ENCODE measurements at places on chromosomes 2 and 18. TPM values are rescaled to one million over a fixed set of nuclear protein-coding genes. Genes with fewer than 3 reads are reported as not detected.

GRCh38 chr2:52794581-52794980, 973.0 kb upstream of the CHAC2 start:
- ATAC-seq: no peak

- ATAC-seq: no peak
Measured at GRCh38 chr18:10252952-10253705, 201.3 kb upstream of the APCDD1 start.

GRCh38 chr2:205714058-205714776, 31.9 kb downstream of the NRP2 start:
- no peak for ATAC-seq

DNA sequence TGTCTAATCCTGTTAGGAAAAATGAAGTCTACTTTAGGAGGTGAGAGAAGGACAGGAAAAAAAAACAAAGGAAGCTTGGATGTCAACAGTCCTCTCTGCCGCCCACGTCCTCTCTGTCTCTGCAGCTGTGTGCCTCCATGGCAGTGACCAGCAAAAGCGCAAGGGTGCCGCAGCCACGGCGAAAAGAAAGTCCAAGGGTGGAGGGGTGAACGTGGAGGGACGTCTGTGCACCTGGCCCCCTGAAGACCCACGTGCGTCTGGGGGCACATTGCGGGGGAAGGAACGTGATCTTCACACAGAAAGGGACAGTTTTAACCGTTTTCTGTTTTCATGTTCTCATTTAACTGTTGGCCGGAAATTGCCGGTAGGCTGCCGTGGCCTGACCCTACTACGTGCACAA, 152.7 kb downstream of the MBP start:
- ATAC-seq: no peak

- no peak for ATAC-seq
Measured at GRCh38 chr2:125424266-125424785, 1231.6 kb upstream of the GYPC start.

- ATAC-seq: peak; percentile 19
Measured at GRCh38 chr18:74493689-74494088, 2.5 kb upstream of the CNDP2 start.

DNA sequence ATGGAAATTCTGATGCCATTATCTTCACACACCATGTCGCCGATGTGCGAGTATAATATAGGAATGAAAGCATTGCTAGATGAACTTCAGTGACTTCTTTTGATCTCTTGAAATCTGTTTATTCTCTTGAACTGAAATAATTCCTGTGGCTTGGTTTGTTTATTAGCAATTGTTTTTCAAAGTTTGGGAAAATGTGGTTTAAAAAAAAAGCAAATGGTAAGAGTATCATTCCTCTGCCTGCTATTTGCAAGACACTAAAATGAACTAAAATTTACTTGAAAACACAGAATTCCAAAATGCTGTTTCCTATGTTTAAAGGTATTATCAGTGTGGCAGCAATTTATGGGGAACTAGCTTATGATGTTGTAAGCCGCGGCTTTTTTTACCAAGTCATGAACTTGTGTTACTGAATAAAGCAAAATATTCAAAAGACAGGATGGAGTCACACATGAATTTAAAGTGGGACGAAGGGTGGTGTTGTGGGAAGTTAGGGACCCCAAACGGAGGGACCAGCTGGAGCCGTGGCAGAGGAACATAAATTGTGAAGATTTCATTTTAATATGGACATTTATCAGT, 96.4 kb downstream of the COLEC12 start:
- no peak for ATAC-seq

GRCh38 chr2:102186791-102187495, at the start of gene IL1RL2:
Gene IL1RL2, plus strand, starts transcription at chr2:102187023. Its CDS starts 845 bp downstream, at chr2:102187868.
- peak; percentile 94 for ATAC-seq

GRCh38 chr2:11234309-11234708, 79.0 kb downstream of the SLC66A3 start:
- ATAC-seq: no peak

GRCh38 chr2:232592772-232593395, 40.5 kb upstream of the EFHD1 start:
- peak; percentile 77 for ATAC-seq

GRCh38 chr2:97712693-97713295, 582 bp upstream of the ZAP70 start:
- no peak for ATAC-seq

DNA sequence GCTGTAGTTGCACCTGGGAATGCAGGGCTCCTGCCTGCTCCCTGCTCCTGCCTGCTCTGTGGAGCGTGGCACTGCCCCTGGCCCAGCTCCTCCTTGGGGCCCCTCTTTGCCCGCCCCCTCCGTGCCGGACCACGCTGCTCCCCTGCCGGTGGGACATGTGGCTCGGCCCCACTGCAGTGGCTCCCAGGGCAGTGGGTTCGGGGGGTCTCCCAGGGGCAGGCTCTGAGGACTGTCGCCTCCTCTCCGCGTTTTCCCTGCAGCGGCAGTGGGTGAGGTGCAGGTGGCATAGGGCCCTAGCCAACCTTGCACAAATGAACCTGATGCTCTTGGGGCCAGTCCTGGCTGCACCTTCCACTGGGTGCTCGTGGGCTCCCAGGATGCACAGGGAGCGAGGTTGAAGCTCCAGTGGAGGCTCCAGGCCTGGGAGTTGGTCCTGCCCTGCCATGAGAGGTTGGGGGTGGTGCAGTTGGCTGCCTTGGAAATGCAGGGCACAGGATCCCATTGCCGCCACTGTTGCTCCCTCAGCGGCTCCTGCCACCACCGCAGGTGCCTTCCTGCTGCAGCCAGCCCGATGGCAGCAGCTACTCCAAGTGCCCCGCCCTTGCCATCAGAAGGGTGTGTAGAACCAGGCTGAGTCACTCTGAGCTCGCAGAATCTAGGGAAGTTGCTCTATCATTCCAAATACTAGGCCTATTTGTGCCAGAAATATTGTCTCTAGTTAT, 313.1 kb upstream of the SYT4 start:
- ATAC-seq: peak; percentile 85

GRCh38 chr2:153420394-153420793, 58.2 kb downstream of the RPRM start:
- ATAC-seq: no peak

- no peak for ATAC-seq
Measured at GRCh38 chr18:555705-556457, 24.3 kb upstream of the CETN1 start.

- no peak for ATAC-seq
Measured at GRCh38 chr2:198359308-198359707, 554.9 kb downstream of the PLCL1 start.

- no peak for ATAC-seq
Measured at GRCh38 chr2:172220121-172220520, 117.4 kb upstream of the DLX2 start.

GRCh38 chr2:241110607-241111439, 8.7 kb upstream of the MTERF4 start:
- ATAC-seq: peak; percentile 40

DNA sequence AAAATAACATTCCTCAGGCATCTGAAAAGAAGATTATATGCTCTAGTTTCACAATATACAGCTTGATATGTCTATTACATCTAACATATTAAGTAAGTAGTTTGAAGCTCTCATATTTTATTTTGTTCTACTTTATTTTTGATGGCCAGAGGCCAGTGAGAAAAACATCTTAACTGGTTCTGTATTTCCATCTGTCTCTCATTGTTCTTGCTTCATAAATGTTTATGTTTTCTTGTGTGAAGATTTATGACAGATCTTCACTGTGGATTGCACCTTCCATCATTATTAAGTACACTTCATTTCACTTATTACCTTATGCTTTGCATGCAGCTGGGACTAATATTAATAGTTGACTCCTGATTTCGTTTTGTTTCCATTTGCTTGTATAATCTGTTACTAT, 511.2 kb downstream of the TSN start:
- no peak for ATAC-seq

DNA sequence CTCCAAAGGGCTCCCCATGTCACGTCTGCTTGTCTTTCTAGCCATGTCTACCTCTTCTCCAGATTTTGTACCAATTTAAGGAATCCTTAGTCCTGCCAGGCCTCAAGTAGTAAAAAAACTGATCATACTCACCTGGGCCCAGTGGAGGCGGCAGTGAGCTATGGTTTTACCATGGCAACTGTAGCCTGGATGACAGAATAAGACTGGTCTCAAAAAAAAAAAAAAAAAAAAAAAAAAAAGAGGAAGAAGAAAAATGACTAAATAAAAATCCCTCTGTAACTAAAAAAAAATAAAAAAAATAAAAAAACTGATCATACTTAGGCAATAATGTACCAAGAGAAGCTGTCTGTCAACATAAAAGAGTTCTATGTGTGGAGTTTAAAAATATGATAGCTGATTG, 221.6 kb downstream of the NR4A2 start:
- ATAC-seq: peak; percentile 55

DNA sequence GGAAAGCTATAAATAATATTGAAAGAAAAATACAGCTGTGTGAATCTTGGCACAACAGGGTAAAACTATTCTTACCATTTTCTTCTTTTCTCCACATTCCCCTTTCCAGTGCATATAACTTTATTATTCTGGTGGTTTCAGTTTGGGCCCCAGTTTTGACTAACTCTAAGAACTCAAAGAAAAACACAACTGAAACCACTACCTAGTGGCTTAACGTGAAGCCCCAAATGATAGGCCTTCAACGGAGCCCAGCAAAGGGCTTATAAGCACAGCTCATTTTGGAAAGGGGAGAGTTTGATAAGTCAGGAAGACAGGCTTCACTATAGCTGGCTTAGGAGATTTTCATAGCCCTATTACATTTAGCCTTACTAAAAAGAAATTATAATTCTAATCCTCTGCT, 62.4 kb downstream of the PPP1R1C start:
- ATAC-seq: no peak

DNA sequence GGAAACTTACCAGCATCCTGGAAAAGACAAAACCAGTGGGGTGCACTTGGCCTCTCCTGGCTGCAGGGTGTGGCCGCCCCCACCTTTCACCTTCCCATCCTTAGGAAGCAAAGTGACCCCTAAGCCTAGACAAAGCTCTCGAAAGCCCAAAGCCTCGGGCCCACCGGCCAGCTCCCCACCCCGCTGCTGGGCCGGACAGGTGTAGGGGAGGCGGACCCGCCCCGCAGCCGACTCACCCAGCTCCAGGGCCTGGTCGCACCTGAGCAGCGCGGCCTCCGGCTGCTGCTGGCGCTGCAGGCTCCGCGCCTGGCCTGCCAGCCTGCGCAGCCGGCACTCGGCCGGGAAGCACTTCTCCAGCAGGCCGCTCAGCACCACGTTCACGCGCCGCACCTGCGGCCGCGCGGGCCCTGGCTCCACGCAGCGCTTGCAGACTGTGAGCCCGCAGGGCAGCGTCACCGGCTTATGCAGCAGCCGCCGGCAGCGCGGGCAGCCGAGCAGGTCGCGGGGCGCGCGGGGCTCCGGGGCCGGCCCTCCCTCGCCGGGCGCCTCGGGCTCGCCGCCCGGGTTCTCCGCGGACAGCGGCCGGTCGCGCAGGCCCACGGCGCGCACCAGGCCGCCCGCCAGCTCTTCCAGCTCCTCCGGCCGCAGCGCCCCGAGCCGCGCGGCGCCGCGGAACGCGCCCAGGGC, 979 bp downstream of the LONRF2 start:
- peak; percentile 65 for ATAC-seq

DNA sequence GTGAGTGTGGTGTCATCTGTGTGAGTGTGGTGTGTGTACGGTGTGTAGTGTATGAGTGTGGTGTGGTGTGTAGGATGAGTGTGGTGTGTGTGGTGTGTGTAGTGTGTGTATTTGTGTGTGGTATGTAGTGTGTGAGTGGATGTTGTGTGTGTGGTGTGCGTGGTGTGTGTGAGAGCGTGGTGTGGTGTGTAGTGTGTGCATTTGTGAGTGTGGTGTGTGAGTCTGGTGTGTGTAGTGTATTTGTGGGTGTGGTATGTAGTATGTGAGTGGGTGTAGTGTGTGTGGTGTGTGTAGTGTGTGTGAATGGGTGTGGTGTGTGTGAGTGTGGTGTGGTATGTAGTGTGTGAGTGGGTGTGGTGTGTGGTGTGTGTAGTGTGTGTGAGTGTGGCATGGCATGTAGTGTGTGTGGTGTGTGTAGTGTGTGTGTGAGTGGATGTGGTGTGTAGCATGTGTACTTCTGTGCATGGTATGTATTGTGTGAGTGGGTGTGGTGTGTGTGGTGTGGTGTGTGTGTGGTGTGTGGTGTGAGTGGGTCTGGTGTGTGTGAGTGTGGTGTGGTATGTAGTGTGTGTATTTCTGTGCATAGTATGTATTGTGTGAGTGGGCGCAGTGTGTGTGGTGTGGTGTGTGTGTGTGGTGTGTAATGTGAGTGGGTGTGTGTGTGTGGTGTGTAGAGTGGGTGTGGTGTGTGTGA, 227.8 kb downstream of the BCL2 start:
- ATAC-seq: peak; percentile 39

DNA sequence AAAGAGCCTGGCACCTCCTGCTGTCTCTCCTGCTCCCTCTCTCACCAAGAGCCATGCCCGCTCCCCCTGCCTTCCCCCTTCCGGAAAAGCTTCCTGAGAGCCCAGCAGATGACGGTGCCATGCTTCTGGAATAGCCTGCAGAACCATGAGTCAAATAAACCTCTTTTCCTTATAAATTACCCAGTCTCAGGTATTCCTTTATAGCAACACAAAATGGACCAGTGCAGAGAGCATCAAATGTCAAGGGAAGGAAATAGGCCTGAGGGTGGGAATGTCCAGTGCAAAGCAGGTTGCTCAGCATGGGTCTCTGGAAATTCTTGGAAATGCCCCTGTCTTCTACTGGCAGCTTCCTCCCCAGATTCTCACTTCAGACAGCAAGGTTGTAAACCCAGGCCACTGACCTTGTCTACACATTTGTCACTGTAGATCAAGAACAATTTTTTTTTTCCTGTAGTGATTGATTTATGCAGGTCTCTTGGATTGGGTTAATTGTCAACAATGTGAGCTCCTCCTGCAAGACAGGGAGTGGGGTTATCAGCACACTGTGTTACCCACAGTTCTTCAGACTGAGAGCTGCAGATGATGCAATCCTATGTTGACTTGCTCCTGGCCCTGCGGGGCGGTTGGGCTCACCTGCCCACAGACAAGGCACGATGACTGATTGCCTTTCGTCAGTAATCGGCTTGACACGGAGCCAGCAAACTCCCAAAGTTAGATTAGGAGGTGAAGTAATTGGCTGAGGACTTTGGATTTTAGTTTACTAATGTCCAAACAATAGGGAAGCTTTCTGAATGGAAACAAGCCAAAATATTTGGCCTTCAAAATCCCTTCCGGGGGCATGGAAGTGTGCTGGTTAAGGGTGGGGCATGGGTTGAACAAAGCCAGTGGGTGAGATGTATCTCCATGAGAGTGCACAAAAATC, 5.4 kb upstream of the BOD1L2 start:
- peak; percentile 45 for ATAC-seq

DNA sequence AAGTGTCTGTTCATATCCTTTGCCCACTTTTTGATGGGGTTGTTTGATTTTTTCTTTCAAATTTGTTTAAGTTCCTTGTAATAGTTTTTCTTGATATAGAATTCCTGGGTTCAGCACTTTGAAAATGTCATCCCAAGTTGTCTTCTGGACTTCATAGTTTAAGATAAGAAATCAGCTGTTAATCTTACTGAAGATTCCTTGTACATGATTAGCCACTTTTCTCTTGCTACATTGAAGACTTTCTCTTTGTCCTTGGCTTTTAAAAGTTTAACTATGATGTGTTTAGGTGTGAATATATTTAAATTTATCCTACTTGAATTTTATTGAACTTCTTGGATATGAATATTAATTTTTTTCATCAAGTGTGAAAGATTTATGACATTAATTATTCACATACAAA, 387.2 kb upstream of the CWC22 start:
- ATAC-seq: no peak

The LTBP1 gene
- 33.8 TPM for total RNA-seq

The CNGA3 gene
- not detected for total RNA-seq

The HS6ST1 gene
- total RNA-seq: 30.8 TPM

The GPR35 gene
- total RNA-seq: 0.24 TPM

The FAM110C gene
- 44.3 TPM for total RNA-seq

The POMC gene
- total RNA-seq: 0.44 TPM

The SMARCAL1 gene
- total RNA-seq: 17.5 TPM

The ST6GAL2 gene
- 2.5 TPM for total RNA-seq

The ZBTB7C gene
- total RNA-seq: 28.8 TPM

The TXNDC2 gene
- not detected for total RNA-seq

The CLEC4F gene
- not detected for total RNA-seq

The HAT1 gene
- 25.3 TPM for total RNA-seq

Data from esophagus mucosa (tissue), 1 donor.